Neural crest cell (in vitro differentiated cells): ENCODE measurements at places on chromosomes 13 and 19.

GRCh38 chr19:7534531-7535046 is 928 bp upstream of the PNPLA6 start:
- peak; percentile 37 for DNase-seq

- DNase-seq: no peak
These were observed 259.5 kb downstream of the COL4A1 start for GRCh38 chr13:110047496-110047895.

DNA sequence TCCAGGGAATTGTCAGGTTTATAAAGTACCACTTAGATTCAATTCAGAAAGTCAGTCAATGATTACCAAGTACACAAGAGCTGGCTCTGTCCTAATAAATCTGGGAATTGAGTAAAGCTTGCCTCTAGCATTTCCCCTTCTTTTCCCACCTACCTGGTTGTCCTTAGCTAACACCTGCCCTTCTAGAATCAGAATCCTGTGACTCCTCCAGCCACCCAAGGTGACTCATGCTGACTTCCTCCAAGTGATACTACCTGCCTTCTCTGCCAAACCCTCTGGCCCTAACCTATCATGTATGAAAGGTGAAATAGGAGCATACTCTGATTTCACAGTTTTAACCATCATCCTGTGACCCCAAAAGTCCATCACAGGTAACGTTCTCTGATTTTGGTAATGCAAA is 151.2 kb downstream of the DIAPH3 start:
- DNase-seq: no peak

DNA sequence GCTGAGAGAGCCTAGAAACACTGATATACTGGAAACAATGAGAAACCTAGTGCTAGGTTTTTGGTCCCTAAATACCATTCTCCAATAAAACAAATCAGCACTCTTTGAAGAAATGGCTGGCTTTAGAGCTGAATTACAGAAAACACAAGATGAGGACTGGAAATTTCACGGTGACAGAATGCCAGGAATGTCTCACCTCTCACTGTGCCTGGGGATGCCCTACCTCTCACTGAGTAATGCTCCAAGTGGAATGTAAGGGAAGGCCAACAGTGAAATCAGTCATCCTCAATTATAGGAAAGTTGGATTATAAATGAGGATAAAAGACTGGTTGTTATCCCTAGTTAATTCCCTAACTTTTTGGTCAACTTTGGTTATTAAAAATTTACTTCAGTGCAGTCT is 259.0 kb downstream of the NALCN start:
- no peak for DNase-seq

DNA sequence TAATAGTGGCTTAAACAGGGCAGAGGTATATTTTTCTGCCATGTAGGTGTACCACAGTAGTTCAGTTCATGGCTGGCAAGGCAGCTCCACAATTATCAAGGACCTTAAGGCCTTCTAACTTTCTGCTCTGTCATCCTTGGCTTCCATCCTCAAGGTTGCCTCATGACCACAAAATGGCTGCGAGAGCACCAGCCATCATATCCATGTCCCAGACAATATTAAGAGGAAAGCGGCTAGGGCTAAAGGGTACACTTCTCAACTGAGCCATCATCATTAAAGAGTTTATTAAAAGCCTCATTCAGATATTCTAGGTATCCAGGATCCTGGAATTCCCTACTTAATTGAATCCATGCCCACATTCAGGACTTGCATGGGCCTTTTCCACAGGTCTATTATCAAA is 62.7 kb upstream of the MRI1 start:
- no peak for DNase-seq

DNA sequence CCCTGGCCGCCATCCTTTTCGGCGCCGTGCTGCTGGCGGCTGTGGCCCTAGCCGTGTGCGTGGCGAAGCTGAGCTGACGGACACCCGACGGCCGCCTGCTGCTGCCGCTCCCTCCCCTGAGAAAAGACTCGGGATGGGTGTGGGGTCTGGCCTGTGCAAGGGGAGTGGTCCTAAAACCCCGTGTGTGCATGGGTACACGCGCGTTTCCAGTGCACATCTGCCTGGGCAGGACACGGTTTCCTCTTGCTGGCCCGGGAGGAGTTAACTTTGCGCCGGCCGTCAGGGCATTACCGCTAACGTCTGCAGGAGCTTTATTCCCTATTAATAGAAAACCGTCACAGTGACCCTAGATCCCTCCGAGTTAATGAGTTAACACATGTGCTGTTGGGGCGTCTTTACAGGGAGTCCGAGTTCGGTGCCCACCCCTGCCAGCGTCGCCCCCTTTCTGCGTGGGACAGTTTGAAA is 1.3 kb downstream of the RGS9BP start:
- DNase-seq: no peak
